Large intestine (tissue), 12 donors: ENCODE measurements at places on chromosomes 2 and 18. TPM values are rescaled to one million over a fixed set of nuclear protein-coding genes. Genes with fewer than 3 reads are reported as not detected.
A peak's percentile ranks its signal among the peaks of the same experiment; 100 is the strongest.

FAM110C gene
- 20.0 TPM for polyA plus RNA-seq

OTOS gene
- polyA plus RNA-seq, result not detected

ADI1 gene
- polyA plus RNA-seq, result 57.2 TPM

MPHOSPH10 gene
- polyA plus RNA-seq, result 34.4 TPM

- DNase-seq, result no peak
Measured at GRCh38 chr2:64463781-64464180, 9.8 kb downstream of the LGALSL start.

- no peak for DNase-seq
Measured at GRCh38 chr18:12076424-12077140, 17.1 kb upstream of the ANKRD62 start.

DNA sequence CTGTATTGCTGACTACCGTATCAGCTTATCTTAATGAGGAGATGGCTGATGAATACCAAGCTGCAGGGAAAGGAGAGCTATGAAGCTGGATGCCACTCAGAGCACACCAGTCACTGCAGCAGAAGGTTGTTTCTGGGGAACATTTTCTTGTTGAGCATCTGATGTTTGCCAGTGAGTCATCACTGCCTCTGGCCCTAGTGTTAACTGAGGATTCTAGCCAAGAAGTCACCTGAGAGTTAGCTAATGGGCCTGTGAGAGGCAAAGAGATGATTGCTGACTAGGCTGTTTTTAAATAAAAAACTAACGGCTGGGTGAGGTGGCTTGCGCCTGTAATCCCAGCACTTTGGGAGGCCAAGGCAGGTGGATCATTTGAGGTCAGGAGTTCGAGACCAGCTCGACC lies 37.9 kb downstream of the CCDC150 start:
- DNase-seq, result no peak

- DNase-seq, result no peak
Measured at GRCh38 chr2:187552381-187552780, 1.9 kb downstream of the TFPI start.

DNA sequence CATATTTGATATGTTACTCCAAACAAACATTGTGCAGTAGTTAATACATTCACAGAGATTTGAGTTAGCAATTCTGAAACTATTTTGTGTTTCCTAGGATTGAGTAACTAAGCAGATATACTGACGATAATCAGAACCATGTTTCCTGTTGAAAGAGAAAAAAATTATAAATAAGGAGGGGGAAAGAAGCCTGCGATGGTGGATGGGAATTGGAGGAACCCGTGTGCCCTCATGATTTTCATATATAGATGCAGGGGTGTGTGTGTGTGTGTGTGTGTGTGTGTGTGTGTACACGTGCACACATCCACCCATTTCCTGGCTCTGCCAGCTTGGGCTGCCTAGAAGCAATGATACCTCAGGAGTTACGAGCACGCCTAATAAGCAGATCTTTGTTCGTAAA lies 56.9 kb downstream of the LPIN2 start:
- DNase-seq, result no peak

DNA sequence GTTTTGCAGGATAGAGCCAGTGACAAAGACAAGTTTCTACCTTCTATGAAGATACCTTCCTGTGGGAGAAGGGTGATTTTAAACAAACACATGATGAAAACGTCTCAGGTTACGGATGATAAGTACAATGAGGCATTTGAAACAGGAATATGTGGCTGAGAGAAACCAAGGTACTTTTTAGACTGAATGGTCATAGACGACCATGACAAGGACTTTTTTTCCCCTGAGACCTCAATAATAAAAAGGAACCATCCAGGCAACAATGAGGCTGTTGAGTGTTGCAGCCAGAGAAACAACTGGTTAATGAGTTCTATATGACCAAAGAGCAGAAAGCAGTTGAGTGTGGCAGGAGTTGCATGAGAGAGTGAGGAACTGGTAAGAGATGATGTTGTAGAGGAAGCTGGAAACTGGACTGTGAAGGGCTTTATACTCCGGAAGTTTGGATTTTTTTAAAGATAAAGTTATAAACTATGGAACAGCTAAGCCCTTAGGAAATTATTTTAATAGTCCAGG lies 306.1 kb upstream of the CYRIA start:
- DNase-seq, result no peak

DNA sequence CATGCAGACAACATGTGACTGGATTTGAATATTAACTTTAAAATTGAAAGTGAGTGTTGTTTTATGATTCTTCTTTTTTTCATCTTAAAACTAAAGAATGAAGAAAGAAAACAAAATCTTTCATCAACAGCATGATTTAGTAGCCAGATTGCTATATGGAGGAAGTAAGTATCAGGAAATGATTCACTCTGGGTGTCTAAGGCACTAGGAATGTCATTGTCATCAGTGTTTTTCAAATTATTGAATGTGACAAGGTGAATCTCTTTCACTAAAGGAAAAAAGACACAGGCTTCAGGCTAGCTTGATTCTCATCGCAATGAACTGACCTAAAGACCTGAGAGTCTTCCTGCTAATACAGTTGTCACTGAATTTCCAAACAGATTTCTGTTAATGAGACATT lies 430.1 kb downstream of the FBXO15 start:
- no peak for DNase-seq

DNA sequence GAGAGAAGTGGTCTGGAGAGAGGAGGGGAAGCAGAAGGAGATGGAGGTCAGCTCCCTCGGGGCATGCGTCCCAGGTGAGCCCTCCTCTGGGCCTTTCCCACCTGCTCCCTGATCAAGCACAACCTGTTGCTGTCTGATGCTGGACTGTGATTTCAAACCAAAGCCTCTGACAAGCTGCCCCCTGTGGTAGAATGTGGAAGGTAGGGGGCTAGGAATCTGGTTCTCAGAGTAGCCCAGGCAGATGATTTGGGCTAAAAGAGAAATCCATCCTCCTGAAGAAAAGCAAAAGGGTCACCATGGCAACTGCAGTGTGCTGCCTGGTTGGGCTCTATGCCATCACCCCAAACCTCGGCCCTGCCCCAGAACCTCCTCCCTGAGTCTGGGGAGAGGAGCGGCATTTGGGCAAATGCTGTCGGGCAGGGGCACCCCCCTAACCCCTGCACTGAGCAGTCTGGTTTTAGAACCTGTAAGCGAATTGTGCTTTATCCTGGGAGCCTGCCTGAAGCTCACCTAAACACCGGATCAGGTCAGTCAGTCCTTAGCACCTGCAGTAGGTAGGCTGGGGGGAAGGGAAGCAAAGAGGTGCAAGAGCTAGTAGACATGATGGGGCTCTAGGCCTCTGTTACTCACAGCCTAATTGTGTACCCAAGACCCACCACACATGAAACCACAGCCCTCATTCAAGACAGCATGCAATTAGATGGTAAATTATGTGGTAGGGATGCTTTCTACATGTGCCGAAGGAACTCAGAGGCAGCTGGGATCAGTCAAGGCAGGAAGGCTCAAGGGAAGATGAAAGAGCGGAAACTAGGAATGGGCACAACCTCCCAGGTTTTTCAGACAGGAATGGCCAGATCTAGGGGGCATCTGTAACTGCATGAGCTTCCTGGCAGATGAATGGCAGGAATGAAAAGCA lies 83.5 kb downstream of the DNMT3A start:
- DNase-seq, result no peak

DNA sequence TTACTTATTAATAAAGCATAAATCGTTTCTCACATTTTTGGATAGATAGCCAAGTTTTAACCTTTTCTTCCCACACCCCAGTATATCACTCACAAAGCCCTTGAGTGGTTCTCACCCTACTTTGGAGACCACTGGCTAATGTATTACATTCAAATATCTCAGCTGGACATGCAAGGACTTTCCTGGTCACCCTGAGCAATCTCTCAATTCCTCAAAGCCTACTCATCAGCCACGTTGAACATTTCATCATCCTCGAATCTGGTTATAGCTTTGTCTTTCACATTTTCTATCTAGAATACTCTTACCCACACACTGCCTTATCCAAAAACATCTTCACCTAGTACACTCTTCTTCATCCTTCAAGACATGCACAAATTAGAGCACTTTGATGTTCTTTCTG lies 71.1 kb upstream of the MAPRE2 start:
- no peak for DNase-seq

DNA sequence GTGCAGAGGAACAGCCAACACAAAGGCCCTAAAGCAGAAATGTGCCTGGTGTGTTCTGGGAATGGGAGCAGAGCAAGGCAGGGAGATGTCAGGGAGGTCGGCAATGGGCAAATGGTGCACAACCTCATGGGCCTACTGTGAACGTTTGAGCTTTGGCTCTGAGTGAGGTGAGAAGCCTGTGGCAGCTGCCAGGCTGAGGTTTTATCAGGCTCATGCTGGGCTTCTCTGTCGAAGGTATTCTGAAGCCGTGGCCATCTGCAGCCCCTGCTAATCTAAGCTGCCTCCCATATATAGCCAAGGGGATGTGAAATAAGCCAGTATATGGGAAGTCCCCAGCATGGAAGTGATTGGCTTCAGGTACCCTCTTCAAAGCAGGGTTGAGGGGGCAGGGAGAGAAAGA lies 193.3 kb downstream of the SLC4A3 start:
- no peak for DNase-seq

DNA sequence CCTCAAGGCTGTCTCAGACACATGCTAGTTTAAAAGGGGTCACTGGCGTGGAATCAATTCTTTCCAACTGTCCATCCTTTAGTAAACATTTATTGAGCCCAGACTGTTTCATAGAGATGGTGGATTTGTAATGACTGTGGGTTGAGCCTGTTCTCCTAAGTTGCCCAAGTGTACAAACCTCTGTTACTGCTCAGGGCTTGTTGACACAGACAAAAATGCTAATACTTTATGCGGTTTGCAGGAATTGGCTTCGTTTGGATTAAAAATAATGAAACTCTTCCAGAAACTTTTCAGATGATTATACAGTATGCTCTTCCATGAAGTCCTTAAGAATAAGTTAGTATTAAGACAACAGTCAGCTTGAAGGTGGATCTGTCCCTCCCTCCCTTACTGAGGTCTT lies 83.6 kb upstream of the MGAT5 start:
- no peak for DNase-seq

DNA sequence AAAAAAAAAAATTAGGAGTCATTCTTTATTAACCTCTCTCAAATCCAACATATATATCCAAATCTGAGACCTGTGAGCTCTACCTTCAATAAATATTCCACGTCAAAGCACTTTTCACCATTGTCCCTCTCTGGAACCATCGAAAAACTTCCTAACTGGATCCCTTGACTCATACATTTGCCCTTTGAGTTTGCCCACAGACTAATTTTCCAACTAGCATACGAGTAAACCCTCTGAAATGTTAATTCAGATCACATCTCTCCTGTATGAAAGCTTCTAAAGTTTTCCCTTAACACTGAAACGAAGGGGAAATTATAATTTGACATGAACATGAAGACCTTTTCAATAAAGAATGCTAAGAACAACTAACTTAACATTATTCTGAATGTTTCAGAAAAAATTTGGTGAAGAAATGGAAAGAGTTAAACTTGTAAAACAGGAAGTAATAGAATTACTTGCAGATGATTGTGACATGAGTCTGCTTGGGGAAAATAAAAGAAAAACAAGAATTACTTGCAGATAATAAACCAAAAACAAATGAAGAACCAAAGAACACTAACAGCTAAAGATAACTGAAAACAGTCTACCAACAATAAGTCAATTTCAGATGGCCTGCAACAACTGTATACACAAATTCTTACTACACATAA lies 110.6 kb downstream of the C2orf74 start:
- no peak for DNase-seq

GRCh38 chr2:201070948-201071478 lies 458 bp downstream of the HYCC2 start:
- DNase-seq, result peak; percentile 0

GRCh38 chr2:127437781-127438726 lies 19.8 kb downstream of the PROC start:
- peak; percentile 79 for DNase-seq

GRCh38 chr18:5424903-5425664 lies 118.7 kb downstream of the EPB41L3 start:
- peak; percentile 17 for DNase-seq
